ENCODE measurements at places on chromosomes 3 and 15.

DNA sequence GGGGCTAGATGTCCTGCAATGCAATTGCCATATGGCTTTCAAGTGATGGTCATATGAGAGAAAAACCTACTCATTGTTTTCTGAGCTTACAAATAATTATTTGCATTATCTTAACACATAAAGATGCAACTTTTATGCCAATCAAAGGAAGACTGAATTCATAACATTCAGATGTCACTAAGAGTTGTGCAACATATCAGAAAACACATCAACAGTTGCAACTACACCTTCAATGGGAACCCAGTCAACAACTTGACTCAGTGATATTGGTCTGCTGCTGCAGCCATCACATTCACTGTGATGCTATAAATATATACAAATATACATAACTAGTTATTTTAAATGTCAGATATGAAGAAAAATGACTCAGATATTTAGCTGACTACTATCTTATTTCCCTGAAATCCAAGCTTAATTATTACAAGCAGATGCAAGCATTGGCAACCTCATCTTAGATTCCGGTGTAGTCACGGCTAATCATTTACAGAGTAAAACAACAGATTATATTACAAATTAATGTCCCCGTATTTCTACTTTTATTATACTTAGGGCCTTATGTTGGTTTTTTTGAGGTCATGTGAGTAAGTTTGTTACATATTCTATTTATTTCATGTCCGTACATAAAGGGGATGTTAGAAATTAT is 23.7 kb downstream of the CNTN3 start:
- no peak for DNase-seq

GRCh38 chr3:101138817-101139216 is 145.6 kb upstream of the ABI3BP start:
- DNase-seq, result no peak

DNA sequence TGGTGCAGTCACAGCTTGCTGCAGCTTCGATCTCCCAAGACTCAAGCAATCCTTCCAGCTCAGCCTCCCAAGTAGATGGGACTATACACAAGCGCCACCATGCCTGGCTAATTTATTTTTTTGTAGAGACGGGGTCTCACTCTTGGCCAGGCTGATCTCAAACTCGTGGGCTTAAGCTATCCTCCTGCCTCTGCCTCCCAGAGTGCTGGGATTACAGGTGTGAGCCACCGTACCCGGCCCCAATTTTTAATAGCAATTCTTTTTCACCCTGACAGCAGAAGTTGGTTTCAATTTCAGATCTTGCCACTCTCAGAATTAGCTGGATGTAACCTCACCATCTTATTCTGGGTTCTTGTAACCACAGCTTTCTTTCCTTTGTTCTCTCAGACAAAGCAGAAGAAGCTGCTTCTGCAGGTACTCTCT is 64.8 kb downstream of the TRIM71 start:
- peak; percentile 2 for DNase-seq

DNA sequence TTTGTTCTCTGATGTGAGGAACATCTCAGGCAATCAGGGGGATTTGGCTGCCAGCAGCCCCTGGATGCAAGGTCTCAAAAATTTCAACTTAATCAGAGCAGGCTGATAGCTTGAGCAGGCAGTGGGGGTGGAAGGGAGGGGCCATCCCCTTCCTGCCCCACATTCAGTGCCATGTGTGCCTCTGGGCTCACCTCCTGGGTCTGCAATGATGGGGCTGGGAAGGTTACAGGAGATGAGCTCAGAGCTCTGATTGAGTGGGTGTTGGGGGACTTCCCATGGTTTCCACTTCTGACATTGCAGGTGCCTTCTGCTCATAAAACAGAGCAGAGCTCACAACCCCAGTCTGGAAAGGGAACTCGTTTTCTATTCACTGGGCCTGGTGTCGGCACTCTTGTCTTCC is 37.0 kb downstream of the PARP16 start:
- no peak for DNase-seq

DNA sequence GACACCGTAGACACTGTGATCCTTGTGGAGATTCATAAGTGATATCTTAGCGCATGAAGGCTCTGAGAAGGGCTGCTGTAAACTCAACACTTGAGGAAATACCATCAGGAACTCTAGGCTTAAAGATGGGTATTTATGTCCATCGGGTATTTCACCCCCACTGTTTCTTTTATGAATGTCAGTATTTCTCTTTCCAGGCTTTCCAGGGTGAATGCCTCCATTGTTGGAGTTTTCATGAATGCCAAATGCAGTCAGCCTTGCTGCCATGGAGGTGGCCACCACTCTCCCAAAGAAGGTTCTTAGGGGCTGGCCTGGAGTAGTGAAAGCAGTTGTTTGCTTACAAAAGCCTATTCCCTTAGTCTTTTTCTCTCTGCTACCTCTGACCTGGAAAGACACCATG is 259.2 kb downstream of the SLCO3A1 start:
- DNase-seq, result no peak

DNA sequence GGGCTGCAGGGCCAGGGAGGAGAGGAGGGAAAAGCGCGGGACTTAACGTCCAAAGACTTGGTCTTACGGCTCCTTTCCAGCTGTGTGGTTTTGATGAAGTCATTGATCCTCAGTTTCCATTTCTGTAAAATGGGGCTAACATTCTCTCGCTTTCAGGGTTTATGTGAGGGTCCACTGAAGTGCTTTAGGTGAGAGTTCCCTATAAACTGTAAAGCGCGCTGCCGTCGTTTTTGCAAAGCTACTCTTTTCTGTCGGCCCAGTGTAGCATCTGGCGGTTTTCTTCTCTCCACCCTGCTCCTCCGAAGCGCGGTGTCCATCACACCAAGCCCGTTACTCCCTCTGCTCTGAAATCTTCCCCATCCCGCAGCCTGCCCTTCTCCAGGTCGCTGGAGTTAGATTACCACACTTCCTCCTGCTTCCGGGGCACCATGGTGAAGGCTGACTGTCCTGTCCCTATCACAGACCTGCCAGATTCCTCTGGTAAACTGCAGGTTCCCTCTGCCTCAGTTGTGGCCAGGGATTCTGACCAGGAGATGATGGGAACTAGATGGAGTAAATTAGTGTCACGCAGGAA is 702 bp upstream of the DNAJC17 start:
- DNase-seq, result no peak

DNA sequence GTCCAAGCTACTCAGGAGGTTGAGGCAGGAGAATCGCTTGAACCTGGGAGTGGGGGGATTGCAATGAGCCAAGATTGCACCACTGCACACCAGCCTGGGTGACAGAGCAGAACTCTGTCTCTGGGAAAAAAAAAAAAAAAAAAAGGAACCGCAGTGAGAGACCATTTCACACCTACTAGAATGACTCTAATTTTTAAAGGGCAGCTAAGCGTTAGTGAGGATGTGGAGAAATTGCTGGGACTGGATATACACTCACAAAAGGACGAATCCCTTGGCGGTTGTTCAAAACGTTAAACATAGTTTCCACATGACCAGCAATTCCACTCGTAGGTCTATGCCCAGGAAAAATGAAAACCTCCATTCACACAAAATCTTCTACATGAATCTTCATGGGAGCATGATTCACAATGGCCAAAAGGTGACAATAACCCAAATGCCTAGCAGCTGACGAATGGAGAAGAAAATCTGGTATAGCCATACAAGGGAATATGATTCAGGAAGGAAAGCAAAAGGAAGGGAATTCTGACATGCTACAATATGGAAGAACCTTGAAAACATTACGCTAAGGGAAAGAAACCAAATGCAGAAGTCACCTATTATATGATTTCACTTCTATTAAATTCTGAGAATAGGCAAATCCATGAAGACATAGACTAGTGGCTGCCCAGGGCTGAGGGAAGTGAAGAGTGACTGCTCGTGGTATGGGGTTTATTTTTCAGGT is 127.0 kb downstream of the CHSY1 start:
- no peak for DNase-seq

GRCh38 chr3:10417847-10418246 is 87.5 kb downstream of the ATP2B2 start:
- peak; percentile 28 for DNase-seq

- no peak for DNase-seq
Observed at GRCh38 chr15:75739791-75740190, 27.1 kb upstream of the CSPG4 start.

DNA sequence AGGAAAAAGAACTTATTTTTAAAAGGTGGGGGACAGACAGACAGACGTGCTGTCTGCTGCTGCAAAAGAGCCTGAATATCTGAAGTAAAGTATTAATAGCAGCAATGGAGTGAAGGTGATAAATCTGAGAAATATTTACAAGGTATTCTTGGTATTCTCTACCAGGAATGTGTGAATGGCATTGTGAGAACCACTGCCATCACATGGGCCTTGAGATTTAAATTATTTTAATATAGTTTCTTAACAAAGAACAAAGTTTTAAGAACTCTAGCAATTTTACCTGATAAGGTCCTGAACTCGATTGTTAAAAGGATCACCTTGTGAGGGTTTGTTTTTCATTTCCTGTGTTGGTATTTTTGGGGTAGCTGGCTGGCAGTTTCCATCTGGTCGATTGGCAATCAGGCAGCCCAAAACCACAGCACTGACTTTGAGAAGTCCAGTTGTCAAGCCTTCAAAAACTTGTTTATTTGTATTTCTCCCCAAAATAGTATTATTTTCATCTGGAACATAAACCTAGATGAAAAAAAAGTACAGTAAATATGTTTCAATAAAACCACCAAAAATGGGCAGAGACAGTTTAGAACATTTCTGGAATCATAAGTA is 97.3 kb downstream of the ISL2 start:
- no peak for DNase-seq

DNA sequence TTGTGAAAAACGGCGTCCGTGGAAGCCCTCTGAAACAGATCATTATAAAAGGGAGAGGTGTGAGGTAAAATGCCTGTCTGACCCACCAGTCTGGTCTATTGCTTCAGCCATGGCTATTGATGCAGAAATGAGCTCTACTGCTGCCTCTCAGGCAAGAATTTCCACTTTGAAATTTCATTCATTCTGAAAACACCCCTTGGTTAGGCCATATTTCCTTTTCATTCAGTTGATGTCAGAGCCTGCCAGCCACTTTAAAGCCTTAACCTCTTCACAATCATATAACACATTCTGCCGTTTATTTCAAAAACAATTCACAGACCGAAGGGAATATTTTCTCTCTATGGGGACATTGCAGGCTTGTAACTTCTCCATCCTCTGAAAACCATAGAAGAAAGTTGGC is 71.9 kb downstream of the FOXB1 start:
- DNase-seq, result no peak

- DNase-seq, result no peak
Observed at GRCh38 chr3:88263417-88264100, 113.8 kb downstream of the C3orf38 start.

- DNase-seq, result no peak
Observed at GRCh38 chr3:43219616-43220015, 66.7 kb upstream of the SNRK start.

DNA sequence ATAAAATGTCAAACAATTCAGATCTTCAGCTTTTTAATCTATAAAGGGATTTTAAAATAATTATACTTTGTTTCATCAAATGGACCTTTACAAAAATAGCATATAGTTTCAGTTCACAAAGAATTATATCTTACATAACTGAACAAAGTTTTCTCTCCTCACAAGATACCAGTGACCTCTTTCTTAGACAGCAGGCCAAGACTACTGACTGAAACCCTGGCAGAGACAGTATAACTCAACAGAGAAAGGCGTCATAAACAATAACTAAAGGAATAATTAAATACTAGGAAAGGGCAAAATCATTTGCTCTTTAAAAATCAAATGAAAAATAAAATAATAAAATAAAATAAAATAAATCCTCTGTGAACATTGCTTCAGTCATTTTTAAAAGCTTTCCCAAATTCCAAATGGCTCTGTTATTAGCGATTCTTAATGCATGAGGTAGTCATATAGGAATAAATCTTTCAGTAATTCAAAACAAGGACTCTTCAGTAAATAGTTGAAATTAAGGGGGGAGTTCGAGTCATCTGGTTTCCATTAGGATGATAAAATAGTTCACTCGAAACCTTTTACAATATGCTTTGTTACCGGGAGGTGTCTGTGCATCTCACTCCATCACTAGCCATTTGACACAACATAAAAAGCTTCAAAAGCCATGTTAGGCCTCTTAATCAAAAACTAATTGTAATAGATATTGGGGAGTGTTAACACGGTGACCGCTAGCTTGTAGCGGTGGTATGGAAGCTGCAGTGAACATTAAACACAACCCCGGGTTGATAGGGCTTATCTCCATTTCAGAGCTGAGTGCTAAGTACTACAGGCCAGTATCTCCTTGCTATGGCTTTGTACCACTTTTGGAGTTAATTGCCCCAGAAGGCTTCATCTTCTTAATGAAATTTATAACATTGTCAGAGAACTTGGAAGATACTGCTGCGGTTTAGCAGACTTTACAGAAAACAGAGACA is 142.9 kb upstream of the NR2F2 start:
- DNase-seq, result no peak

- peak; percentile 37 for DNase-seq
Observed at GRCh38 chr3:196159952-196160804, 51.0 kb downstream of the ZDHHC19 start.

- DNase-seq, result peak; percentile 25
Observed at GRCh38 chr3:32421991-32422859, 30.6 kb downstream of the CMTM7 start.

DNA sequence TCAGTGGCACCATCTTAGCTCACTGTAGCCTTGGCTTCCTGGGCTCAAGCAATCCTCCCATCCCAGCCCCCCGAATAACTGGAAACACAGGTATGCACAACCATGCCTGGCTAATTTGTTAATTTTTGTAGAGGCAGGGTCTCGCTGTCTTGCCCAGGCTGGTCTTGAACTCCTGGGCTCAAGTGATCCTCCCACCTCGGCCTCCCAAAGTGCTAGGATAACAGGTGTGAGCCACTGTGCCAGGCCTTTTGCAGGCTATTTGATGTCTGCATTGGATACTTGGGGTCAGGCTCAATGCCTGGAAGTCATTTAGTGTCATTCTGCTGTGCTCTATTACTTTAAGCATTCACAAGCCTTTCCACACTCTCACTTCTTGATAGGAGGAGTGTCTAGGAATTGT is 17.6 kb downstream of the LIMD1 start:
- no peak for DNase-seq

GRCh38 chr15:34865531-34865930 is 70.2 kb upstream of the ACTC1 start:
- DNase-seq, result no peak

DNA sequence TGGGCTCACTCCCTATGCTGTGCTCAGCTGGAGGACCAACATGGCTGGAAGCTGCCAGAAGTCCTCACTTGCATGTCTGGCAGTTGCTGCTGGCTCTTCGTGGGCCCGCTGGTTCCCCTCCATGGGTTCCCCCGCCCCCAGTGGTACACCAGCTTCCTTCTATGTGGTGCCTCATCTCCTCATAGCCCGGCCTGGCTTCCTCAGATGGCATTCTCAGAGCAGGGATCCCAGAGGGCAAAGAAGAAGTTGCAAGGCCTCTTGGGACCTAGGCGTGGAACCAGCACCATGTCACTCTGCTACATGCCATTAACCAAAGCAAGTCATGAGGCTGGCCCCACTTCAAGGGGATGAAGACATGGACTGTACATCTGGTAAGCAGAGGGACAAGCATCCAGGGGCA is 2.9 kb upstream of the CFAP92 start:
- no peak for DNase-seq

DNA sequence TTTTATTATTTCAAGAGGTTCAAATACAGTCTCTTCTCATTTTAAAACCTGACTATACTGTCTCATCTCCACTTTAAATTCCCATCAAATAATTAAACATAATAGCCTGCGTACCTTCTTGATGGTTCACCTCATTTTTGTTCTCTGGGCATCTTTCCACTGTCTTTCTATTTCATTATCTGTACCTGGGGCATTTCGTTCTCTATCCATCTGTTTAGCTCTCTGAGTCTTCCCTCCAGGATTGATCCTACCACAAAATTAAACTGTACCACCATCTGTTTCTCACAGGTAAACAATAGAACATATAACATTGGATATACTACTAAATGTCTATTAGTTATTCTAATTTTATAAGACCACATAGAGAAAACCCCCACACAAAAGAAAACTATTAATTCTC is 1331.4 kb downstream of the NSUN3 start:
- DNase-seq, result no peak

Measured in CD4-positive, alpha-beta T cell treated with Interleukin-1 beta for 1 hour (primary cell).